Left hindlimb (tissue), 1 donor: ENCODE measurements at places on chromosomes 7 and 10.

DNA sequence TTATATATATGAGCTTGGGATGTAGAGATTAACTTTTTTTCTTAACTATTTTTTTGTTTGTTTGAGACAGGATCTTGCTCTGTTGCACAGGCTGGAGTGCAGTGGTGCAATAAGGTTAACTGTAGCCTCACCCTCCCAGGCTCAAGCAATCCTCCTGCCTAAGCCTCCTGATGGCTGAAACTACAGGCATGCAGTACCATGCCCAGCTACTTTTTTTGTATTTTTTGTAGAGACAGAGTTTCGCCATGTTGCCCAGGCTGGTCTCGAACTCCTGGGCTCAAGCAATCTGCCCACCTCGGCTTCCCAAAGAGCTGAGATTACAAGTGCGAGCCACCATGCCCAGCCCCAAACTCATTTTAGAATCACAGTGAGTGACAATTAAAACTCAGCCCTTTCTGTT lies 105.2 kb downstream of the CUBN start:
- DNase-seq, result no peak

- no peak for DNase-seq
Measured at GRCh38 chr7:144821067-144821466, 14.8 kb downstream of the TPK1 start.

DNA sequence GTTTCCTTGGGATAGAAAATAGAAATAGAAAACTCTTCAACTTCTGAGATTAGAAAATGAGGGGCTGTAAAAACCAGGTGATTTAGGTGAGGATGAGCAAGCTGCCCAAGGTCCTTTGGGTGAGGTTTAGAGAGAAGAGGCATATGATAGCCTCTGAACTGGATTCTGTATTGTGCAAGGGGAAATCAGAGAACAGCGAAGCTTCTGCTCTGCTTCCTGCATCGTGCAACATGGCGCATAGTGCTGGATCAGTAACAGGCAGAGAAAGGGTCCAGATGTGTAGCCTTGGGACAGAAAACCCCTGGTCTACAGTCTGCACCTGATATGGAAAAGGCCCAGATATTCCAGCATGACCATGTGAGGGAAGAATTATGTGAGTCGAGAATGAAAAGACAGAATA lies 121.7 kb downstream of the MBL2 start:
- DNase-seq, result no peak

DNA sequence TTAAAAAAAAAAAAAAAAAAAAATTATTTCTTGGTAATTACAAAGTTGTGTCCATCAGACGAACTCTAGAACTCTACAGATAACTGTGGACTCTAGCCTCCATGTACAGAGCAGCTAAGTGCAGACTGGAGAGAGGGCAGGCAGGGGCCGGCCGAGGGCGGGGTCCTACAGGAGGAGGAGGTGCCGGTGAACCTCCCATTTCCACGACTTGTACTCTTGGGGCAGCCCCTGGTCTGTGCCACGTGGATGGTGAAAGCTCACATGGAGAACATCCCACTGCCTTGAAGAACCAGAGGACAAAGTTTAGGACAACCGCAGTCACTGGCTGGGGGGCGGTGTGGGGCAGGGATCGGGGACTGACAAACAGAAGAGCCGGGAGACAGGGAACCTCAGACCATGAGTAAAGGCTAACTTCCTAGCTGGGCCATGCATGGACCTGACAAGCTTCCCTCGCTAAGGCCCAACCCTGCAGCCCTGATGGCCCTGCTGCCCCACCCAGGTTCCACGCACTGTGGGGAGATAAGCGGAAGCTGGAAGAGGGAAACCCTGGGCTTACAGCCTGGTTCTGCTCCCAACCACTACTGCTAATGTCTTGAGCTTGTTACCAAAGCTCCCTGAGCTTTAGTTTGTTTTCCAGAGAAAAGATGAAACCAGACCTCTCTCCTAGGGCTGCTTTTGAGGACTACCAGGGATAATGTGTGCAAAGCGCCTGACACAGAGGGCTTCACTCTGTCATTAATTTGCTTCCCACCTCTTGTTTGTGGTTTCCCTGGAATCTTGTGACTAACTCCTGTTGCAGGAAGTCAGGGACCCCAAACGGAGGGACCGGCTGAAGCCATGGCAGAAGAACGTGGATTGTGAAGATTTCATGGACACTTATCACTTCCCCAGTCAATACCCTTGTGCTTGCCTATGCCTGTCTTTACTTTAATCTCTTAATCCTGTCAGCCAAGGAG lies 16.1 kb upstream of the SEC61G start:
- no peak for DNase-seq

- no peak for DNase-seq
Measured at GRCh38 chr7:151079199-151079910, 1.3 kb downstream of the FASTK start.

GRCh38 chr7:157537056-157537455 lies 200.3 kb downstream of the DNAJB6 start:
- no peak for DNase-seq

DNA sequence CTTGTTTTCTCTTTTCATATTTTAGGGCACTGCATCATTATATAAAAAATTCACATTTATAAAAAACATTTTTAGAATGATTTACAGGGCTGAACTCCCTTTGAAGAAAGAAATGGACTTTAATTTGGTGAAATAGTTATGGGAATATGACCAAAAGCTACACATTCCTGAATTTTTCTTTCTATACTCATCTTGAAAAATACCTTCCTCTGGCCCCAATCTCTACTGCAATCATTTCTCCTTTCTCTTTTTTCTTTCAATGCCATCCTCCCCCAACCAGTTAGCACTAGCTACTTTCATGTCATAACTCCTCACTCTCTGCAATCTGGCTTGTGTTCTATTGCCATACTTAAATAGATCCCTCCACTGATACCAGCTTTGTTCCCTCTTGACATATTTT lies 6.2 kb downstream of the WNT8B start:
- no peak for DNase-seq

- peak; percentile 82 for DNase-seq
Measured at GRCh38 chr10:102642736-102643335, 1.4 kb upstream of the TRIM8 start.

DNA sequence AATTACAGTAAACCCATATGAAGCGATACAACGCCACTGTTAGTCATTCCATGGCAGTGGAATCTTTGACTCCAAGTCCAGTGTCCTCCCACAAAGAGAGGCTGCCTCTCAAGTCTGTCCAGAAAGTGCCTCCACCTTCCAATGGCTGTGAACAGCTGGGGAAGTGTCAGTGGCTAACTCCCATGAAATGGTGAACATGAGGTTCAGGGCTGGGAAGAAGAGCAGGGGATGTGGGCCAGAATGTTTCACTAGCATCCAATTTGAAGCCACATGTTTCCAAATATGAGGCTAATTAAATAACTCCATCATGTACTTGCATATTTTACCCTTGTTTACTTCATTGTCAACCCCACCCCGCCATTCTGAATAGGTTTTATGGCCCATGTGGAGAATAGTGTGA lies 53.1 kb upstream of the CHST15 start:
- DNase-seq, result no peak

- DNase-seq, result no peak
Measured at GRCh38 chr7:73605601-73606220, 18.6 kb downstream of the MLXIPL start.

DNA sequence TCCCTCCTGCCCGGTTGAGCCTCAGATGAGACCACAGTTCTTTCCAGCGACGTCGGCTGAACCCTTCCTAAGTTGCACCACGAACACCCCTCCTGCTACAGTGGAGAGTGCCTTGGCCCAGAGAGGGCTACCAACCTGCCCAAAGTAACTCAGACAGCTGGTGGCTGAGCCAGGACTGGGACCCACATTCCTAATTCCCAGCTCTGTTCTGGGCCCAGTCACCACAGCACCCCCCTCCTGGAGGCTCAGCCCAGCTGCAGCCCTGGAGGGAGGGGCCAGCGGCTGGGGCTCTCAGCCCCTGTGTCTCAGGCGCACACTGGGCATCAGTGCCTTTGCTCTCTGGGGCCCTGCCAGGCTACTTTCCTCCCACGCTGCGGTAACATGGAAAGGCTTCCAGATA lies 10.6 kb downstream of the ATP6V1F start:
- DNase-seq, result no peak

DNA sequence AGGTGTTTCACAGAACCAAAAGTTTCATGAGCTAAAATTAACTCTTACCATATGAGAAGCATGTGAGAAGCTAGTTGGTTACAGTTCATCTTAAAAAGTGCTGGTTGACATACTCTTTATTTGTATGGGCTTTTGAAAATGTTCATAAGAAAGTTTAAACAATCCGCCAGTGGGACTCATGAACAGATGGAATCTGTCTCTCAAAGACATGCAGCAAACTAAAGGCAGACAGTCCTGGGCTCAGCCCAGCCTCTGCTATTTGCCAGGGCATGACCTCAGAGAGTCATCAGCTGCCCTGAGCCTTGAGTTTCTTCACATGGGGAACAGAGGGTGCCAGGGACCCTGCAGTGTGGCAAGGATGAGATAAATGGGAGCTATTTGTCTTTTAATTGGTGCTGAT lies 3.2 kb downstream of the PYROXD2 start:
- no peak for DNase-seq

- no peak for DNase-seq
Measured at GRCh38 chr7:29468196-29468595, 95.4 kb upstream of the PRR15 start.

GRCh38 chr10:34815185-34816084 lies at the start of gene PARD3:
Gene PARD3, minus strand, starts transcription at chr10:34815296. Its CDS starts 301 bp downstream, at chr10:34814995.
- DNase-seq, result peak; percentile 87

GRCh38 chr7:47196106-47196645 lies 385.7 kb downstream of the TNS3 start:
- DNase-seq, result no peak

DNA sequence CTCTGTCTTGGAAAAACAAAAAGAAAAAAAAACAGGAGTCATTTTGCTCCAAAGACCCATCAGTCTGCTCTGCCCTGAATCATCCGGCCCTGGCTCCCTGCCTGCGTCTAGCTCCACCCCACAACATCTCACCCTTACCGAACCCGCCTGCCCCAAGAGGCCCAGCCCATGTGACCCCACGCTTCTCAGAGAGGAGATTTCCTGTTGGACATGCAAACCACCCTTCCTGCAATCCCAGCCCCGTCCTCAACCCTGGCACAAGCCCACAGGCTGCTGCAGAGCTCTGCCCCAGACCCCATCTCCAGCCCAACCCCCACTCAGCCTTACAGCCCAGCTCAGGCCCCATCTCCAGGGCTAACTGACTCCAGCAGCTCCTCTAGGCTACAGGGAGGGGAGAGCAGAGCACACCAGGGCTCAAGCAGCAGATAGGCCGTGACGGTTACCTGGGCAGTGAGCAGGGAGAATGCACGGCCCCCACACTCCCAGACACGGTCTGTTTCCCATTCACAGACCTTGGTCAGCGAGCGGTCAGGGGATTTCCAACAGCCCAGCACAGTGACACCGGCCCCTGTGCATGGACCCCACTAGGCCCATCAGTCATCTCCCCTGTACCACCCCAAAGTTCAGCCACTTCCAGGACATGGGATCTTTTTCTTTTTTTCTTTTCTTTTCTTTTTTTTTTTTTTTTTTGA lies 69.9 kb upstream of the GTF2I start:
- DNase-seq, result peak; percentile 89

DNA sequence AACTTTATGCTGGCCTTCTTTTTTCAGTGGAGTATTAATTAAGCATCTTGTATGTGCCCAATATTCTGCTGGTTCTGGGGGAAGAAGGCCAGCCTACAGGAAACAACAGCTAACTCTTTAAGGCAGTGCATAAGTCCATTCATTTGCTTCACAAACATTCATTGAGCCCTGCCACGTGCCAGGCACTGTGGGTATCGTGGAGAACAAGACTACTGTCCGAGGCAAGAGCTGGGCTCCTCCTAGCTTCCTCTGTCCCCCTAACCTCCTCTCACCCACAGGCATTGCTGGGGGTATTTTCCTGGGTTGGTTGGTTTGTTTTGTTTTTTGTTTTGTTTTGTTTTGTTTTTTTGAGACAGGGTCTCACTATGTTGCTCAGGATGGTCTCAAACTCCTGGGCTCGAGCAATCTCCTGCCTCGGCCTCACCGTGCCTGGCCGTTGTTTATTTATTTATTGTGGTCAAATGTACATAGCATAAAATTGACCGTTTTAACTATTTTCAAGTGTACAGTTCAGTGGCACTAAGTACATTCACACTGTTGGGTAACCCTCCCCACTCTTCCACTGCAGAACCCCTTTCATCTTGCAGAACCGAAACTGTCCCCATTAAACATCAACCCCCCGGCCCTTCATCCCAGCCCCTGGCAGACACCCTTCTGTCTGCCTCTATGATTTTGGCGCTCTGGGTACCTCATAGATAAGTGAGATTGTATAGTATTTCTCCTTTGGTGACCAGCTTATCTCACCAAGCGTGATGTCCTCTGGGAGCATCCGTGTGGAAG lies 32.6 kb downstream of the CHST3 start:
- DNase-seq, result peak; percentile 24
